Suprapubic skin (tissue), 4 donors: ENCODE measurements at places on chromosomes 11 and 22.

DNA sequence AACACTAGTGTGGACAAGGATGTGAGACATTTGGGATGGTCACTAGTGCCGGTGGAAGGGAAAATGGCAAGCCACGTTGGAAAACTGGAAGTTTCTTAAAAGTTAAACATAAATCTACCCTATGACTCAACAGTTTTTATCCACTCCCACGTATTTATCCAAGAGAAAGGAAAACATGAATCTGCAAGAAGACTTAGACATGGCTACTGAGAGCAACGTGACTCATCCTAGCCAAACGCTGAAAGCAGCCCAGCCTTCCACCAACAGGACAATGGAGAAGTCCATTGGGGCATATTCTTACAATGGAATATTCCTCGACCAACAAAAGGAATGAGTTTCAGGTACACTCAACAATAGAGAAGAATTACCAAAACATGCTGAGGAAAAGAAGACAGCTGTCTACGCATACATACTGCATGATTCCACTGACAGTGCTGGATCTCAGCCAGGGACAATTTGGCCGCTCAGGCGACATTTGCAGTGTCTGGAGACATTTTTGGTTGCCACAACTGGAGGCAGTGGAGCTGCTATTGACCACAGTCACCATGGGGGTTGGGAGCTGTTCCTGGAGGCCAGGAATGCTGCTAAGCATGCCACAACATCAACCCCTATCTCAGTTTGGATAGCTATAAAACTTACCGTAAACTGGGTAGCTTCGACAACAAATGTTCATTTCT lies 21.2 kb downstream of the SYT13 start:
- H3K27ac ChIP-seq: no peak overlapping the region
- peaks cover 3% of the 10 kb centered on the region for H3K4me1 ChIP-seq
- H3K4me3 ChIP-seq: no peak overlapping the region

DNA sequence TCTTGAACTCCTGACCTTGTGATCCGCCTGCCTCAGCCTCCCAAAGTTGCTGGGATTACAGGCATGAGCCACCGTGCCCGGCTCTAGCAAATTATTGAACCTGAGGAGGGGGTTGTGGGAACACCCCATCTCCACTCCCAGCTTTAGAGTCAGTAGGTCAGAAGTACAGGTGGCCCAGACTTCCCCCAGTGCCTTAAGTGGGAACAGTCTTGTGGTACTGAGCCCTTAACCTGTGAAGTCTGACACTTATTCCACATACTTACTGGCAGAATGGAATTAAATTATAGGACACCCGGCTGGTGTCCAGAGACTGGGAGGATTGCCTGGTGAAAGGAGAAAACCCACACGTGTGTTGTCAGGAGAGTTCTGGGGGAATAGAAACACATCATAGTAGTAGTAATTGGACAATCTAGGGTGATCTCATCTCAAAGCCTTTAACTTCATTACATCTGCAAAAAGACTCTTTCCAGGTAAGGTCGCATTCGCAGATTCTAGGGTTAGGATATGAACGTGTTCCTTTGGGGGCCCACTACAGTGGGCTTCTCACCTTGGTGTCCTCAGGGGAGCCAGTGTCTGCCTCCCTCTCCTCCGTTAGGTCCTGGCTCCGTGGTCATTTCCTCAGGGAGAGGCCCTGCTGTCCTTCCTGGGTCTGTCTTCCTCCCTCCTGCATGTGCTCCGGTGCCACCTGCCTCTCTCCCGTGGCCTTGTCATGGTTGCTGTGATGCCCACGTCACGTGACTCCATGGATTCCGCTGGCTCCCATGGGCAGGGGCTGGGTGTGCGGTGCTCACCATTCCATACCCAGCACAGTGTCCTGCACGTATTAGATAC lies 63.8 kb downstream of the BCR start:
- no peak overlapping the region for H3K27ac ChIP-seq
- H3K27me3 ChIP-seq: no peaks in the 10 kb centered on the region

DNA sequence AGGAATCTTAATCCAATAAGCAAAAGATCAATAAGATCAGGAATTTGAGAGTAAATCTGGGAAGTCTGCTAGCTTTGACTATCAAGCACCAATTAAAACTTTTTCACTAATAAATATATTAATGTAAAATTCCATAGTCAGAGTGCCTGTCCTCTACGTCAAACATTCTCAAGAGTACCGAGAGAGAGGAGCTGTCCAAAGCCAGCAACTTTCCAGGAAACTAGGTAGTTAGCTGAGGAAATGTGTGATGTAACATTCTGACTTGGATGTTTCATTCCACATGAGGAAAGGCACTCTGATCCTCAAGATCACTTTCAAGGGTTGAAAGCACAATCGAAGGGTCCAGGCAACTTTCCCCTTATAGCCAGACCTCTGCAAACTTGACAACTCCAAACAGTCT lies 113.2 kb downstream of the STK33 start:
- no peak overlapping the region for H3K4me3 ChIP-seq
- H3K36me3 ChIP-seq: no peaks in the 10 kb centered on the region
- no peak for DNase-seq
- H3K4me1 ChIP-seq: no peaks in the 10 kb centered on the region
- H3K27ac ChIP-seq: no peak overlapping the region

GRCh38 chr11:126899961-126900748 lies 100.4 kb downstream of the KIRREL3 start:
- no peak for DNase-seq
- H3K27ac ChIP-seq: no peak overlapping the region
- no peak overlapping the region for H3K4me3 ChIP-seq
- no peaks in the 10 kb centered on the region for H3K27me3 ChIP-seq

DNA sequence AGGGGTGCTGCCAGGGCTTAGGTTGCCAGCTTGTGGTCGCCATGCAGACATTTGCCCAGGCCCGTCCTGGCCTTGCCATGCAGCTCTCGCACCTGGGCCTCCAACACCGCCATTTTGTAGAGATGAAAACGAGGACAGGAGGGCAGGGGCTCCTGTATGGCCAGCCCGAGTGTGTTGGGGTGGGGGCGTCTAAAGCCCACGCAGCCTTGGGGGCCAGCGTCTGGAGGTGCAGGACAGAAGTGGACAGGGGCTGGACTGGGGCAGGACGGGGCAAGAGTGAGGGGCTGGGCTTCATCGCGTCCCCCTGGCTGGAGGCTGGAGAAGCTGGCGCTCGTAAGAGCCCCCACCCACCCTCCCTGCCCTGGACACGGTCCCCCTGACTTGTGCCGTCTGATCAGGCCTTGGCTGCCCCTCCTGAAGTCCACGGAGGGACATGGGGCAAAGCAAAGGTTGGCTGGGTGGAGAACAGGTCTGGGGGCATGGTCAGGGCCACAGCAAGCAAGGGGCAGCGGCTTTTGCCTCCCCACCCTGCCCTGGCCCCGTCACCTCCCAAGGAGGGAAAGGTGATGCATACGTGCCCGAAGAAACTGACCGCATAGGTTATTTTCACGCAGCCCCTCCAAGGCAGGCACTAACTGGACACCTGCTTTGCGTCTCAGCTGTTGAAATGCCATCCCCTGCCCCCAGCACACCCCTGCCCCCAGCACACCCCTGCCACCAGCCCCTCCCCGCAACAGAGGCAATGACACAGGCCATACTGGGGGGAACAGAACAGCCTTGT lies 815 bp downstream of the TNNT3 start:
- peaks cover 59% of the 10 kb centered on the region for H3K4me1 ChIP-seq
- H3K36me3 ChIP-seq: no peaks in the 10 kb centered on the region
- H3K27ac ChIP-seq: no peak overlapping the region
- H3K27me3 ChIP-seq: no peaks in the 10 kb centered on the region
- H3K4me3 ChIP-seq: no peak overlapping the region
- DNase-seq: no peak

DNA sequence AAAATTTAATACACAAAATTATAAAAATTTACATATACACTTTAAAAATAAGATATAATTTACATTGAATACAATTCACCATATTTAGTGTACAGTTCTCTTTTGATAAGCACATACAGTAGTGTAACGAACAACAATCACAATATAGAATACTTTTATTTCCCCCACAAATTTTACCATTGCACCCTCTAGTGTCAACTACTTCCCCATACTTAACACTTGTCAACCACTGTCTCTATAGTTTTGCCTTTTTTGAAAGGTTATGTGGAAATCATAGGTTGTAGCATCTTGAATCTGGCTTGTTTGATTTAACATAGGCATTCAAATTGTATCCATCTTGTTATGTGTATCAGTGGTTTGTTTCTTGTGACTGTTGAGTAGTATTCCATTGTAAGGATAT lies 21.3 kb upstream of the PANX1 start:
- H3K27me3 ChIP-seq: no peaks in the 10 kb centered on the region
- no peak overlapping the region for H3K27ac ChIP-seq
- no peaks in the 10 kb centered on the region for H3K36me3 ChIP-seq

GRCh38 chr11:986270-986951 lies 50.1 kb downstream of the MUC6 start:
- peaks cover 12% of the 10 kb centered on the region for H3K4me1 ChIP-seq
- no peak overlapping the region for H3K27ac ChIP-seq
- DNase-seq: no peak
- H3K27me3 ChIP-seq: no peaks in the 10 kb centered on the region

DNA sequence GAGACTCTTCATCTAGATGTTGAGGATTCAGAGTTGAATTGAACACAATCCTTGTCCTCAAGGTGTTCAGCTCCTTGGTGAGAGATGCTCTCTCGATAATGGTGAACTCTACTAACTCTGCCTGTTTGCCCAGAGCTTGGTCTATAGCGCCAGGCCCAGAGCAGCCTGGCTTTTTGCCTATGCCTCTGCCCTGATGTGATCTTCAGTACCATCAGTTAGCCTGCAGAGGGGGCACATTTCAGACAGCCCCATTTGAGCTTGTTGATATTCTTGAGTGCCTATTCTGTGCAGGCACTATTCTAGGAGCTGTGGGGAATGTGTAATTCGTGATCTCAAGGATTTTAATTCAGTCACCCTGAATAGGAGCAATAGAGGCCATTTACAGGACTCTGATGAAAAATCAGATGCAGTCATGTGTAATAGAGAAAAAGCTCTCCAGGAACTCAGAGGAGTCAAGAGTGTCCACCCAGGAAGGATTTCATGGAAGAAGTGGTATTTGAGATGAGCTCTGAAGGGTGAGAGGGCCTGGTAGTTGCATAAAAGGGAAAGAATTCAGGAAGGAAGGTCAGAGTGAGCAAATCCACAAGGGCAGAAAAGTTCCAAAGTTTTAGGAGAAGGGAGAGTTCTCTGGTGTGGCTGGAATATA lies 19.3 kb downstream of the GTPBP1 start:
- DNase-seq: no peak
- peaks cover 96% of the 10 kb centered on the region for H3K36me3 ChIP-seq
- no peak overlapping the region for H3K27ac ChIP-seq
- no peaks in the 10 kb centered on the region for H3K27me3 ChIP-seq
- no peaks in the 10 kb centered on the region for H3K4me1 ChIP-seq

GRCh38 chr11:65243797-65244196 lies 18.0 kb upstream of the POLA2 start:
- no peak overlapping the region for H3K27ac ChIP-seq
- DNase-seq: no peak
- H3K27me3 ChIP-seq: no peaks in the 10 kb centered on the region
- H3K4me1 ChIP-seq: no peaks in the 10 kb centered on the region
- no peaks in the 10 kb centered on the region for H3K36me3 ChIP-seq

DNA sequence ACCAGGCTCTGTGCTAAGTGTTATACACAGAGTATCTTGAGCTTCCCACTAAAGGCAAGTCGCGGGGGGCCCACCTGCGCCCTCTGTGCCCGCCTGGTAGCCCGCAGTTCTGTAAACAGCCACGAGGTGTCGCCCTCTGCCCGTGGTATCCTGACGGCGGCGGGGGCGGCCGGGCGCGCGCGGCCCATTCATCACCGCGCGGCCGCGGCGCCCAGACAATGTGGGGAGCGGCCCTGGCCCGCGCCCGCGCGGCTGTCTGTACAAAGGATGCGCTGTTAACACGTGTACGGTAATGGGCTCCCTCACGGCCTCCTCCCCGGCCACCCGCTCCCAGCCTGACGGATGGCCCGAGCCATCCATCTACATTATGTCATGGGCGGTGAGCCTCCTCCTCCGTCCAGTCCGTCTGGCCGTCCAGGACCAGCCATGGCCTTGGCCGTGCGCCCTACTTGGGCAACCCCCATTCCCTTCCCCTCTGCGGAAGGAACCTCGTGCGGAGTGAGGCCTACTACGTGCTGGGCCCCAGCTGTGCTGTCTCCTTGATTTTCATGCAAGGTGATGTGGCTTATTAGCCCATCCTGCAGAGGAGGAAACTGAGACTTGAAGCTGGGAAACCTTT lies 99.4 kb downstream of the MIAT start:
- H3K4me1 ChIP-seq: peaks cover 4% of the 10 kb centered on the region
- H3K36me3 ChIP-seq: no peaks in the 10 kb centered on the region
- no peak overlapping the region for H3K27ac ChIP-seq
- no peak for DNase-seq
- no peaks in the 10 kb centered on the region for H3K27me3 ChIP-seq
- H3K4me3 ChIP-seq: no peak overlapping the region

GRCh38 chr22:17239156-17239701 lies 20.0 kb upstream of the ADA2 start:
- H3K27me3 ChIP-seq: peaks cover 14% of the 10 kb centered on the region
- H3K36me3 ChIP-seq: no peaks in the 10 kb centered on the region
- no peaks in the 10 kb centered on the region for H3K4me1 ChIP-seq
- no peak for DNase-seq

DNA sequence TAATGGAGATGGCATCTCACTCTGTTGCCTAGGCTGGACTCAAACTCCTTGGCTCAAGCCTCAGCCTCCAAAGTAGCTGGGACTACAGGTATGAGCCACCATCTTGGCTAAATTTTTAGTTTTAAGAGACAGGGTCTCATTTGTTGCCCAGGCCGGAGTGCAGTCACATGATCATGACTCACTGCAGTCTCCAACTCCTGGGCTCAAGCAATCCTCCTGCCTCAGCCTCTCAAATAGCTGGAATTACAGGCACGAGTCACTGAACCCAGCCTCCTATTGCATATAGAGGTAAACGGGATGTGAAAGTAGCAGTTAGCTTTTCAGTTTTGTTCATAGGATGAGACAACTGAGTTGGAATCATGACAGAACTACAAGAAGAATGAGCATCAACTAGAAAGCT lies 9.5 kb upstream of the NAALAD2 start:
- no peak overlapping the region for H3K27ac ChIP-seq
- H3K36me3 ChIP-seq: no peaks in the 10 kb centered on the region
- DNase-seq: no peak
- no peaks in the 10 kb centered on the region for H3K4me1 ChIP-seq
- no peaks in the 10 kb centered on the region for H3K27me3 ChIP-seq

- no peak overlapping the region for H3K27ac ChIP-seq
- no peaks in the 10 kb centered on the region for H3K4me1 ChIP-seq
- no peak overlapping the region for H3K4me3 ChIP-seq
These were observed 12.7 kb downstream of the ANO3 start for GRCh38 chr11:26344647-26345046.

- H3K27me3 ChIP-seq: no peaks in the 10 kb centered on the region
- DNase-seq: no peak
- H3K4me1 ChIP-seq: peaks cover 13% of the 10 kb centered on the region
These were observed 10.2 kb upstream of the DDB2 start for GRCh38 chr11:47204637-47204989.

GRCh38 chr11:7595016-7595866 lies 78.1 kb downstream of the CYB5R2 start:
- no peaks in the 10 kb centered on the region for H3K27me3 ChIP-seq
- H3K36me3 ChIP-seq: peaks cover 4% of the 10 kb centered on the region
- no peak overlapping the region for H3K4me3 ChIP-seq
- no peak for DNase-seq
